ENCODE measurements at places on chromosomes 3 and 15.

GRCh38 chr3:50617096-50617791 is at the start of gene MAPKAPK3:
Gene MAPKAPK3 (plus strand): TSS chr3:50617151. CDS start chr3:50617566, 415 bp downstream.
- no peak for DNase-seq

GRCh38 chr3:72538070-72538745 is 310.0 kb downstream of the SHQ1 start:
- DNase-seq: peak; percentile 10

GRCh38 chr3:88334187-88334868 is 184.6 kb downstream of the C3orf38 start:
- no peak for DNase-seq

DNA sequence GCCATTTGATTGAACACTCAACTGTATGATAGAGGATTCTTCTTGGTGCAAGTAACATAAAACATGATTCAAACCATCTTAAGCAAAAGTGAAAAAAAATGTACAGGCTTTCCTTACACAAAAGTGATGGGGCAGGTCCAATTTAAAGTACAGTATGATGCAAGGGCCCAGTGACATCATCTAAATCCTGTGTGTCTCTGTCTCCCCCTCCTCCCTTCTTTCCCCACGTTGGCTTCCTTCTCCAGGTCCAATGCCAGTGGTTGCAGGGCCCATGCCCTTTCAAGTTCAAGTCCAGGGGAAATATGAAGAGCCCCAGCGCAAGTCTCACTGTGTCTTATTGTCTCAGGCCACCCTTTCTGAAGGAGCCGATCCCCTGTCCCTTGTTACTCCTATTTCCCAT is 332.3 kb downstream of the SHQ1 start:
- no peak for DNase-seq

- DNase-seq: no peak
Observed at GRCh38 chr3:151196434-151196833, 6.6 kb downstream of the GPR171 start.

GRCh38 chr3:183377307-183377959 is 51.0 kb downstream of the MCF2L2 start:
- no peak for DNase-seq

- DNase-seq: no peak
Observed at GRCh38 chr15:72967397-72967796, 84.9 kb upstream of the NEO1 start.

GRCh38 chr3:188496390-188496789 is 342.4 kb downstream of the LPP start:
- DNase-seq: no peak

- DNase-seq: no peak
Observed at GRCh38 chr3:184259878-184260723, 1.3 kb downstream of the CAMK2N2 start.

- no peak for DNase-seq
Observed at GRCh38 chr15:61517776-61518175, 288.7 kb upstream of the RORA start.

DNA sequence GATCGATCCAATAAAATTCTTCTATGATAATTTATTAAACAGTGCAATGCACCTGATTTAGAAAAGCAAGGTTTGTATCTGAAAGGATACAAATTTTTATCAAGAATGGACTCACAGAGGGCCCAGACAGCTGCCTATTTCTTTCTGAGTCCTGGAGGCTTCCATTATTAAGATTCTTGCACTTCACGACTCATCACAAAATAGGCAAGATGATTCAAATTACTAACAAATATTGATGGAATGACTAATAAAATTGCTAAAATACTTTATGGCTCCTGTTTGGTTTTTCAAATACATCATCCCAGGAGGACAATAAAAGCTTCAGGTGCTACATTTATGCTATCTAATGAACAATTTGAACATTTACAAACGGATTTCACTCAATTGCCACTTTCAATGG is 483.0 kb upstream of the AGTR1 start:
- no peak for DNase-seq

GRCh38 chr3:49779358-49780079 is 6.8 kb downstream of the IP6K1 start:
- DNase-seq: no peak
